ENCODE measurements at places on chromosomes 7 and 10. TPM values are rescaled to one million over a fixed set of nuclear protein-coding genes. Genes with fewer than 3 reads are reported as not detected.

DNA sequence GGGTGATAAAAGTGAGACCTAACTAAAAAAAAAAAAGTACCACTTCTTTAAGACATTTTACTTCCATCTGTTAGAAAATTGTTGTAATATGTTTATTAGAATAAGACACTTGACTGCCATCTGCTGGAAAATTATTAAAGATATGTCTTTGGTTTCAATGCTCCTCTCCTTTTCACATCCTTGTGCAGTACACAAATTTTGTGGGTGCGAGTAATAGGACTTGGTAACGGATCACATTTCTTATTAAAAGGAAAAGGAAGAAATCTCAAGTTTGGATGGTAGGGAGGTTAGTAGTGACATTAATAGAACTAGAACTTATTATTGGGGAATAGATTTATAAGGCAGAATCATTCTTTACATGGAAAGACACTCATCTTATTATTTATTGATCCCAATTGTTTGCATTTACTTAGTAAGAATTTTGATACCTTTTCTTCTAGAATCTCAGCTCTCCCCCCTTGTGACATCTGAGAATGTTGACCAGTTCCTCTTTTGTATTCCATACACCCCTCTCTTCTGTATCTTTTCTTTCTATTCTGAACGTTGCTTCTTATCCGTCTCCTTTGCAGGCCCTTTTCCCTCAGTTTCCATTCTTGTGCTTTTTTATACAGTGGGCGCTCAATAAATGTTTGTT, 43.0 kb upstream of the RPA3 start:
- H3K27me3 ChIP-seq, result no peaks in the 10 kb centered on the region
- H3K4me1 ChIP-seq, result peaks cover 37% of the 10 kb centered on the region
- peak overlapping the region; percentile 55 for H3K4me3 ChIP-seq
- no peak for DNase-seq
- peak overlapping the region; percentile 35 for H3K27ac ChIP-seq
- no peaks in the 10 kb centered on the region for H3K36me3 ChIP-seq

- no peak for DNase-seq
- peaks cover 51% of the 10 kb centered on the region for H3K36me3 ChIP-seq
- no peaks in the 10 kb centered on the region for H3K27me3 ChIP-seq
Observed at GRCh38 chr10:79349072-79349491, 1.8 kb downstream of the PPIF start.

- no peaks in the 10 kb centered on the region for H3K36me3 ChIP-seq
- H3K27ac ChIP-seq, result no peak overlapping the region
- no peaks in the 10 kb centered on the region for H3K27me3 ChIP-seq
- no peaks in the 10 kb centered on the region for H3K4me1 ChIP-seq
Observed at GRCh38 chr7:14207138-14207537, 217.7 kb upstream of the ETV1 start.

DNA sequence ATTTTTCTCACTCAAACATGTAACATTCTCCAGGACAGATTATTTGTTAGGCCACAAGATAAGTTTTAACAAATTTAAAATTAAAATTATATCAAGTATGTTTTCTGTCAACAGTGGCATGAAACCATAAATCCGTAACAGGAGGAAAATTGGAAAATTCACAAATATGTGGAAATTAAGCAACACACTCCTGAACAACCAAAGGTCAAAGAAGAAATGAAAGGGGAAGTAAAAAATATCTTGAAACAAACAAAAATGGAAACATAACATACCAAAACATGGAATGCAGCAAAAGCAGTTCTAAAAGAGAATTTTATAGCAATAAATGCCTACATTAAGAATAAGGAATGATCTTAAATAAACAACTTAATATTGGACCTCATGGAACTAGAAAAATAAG, 147.3 kb downstream of the ZEB1 start:
- H3K36me3 ChIP-seq, result peaks cover 7% of the 10 kb centered on the region
- H3K4me1 ChIP-seq, result no peaks in the 10 kb centered on the region
- DNase-seq, result no peak
- H3K4me3 ChIP-seq, result no peak overlapping the region

GRCh38 chr10:114552050-114552449, 106.0 kb downstream of the ABLIM1 start:
- H3K27me3 ChIP-seq, result no peaks in the 10 kb centered on the region
- H3K4me3 ChIP-seq, result no peak overlapping the region
- peaks cover 3% of the 10 kb centered on the region for H3K36me3 ChIP-seq
- H3K27ac ChIP-seq, result peak overlapping the region; percentile 52
- no peak for DNase-seq

DNA sequence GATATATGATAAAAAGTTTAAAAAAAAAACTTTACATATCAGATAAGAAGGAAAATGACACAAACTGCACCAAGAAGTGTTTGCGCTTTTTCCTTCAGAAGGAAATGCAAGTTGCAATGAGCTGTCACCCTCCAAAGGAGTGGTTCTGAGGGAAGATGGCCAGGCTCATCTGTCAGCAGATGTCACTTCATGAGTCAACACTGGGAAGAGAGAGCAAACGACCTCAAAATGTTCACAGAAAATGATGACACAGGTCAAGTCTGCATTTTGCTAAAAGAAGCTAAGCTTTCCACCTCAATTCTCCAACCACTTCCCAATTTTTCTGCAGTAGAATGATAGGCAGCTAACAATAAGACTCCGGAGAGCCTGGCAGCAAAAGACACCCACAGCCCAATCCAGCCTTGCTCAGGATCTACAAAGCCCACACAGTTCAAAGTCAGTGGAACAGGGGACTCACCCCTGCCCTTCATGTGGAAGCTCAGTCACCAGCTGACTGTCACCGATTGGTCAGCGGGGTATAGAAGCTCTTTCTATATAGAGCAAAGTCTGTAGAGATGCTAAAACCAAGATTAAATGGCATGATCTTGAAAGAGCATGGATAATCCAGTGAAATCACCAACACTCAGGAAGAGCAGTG, 155.1 kb upstream of the NEBL start:
- no peak overlapping the region for H3K4me3 ChIP-seq
- no peaks in the 10 kb centered on the region for H3K4me1 ChIP-seq
- H3K27me3 ChIP-seq, result no peaks in the 10 kb centered on the region
- no peaks in the 10 kb centered on the region for H3K36me3 ChIP-seq
- H3K27ac ChIP-seq, result no peak overlapping the region

DNA sequence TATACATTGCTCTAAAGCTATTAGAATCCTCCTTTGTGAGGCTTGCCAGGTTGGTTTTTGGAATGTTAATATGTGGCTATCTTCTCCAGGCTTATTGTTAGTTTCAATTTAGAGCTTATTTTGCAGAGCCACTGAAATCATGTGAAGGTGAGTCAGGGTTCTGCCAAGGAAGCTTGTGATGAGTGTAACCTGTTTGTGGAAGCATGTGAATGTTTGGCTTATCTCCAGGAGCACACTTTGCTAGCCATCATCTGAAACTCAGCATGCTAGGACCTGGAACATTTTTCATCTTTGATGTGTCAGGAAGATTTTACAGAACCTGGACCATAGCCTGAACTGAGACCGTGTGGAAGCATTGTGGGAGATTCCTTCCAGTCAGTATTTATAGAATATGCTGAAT, 197.3 kb downstream of the PPP1R9A start:
- H3K27me3 ChIP-seq, result no peaks in the 10 kb centered on the region
- peak overlapping the region; percentile 55 for H3K27ac ChIP-seq
- H3K4me1 ChIP-seq, result peaks cover 21% of the 10 kb centered on the region
- no peaks in the 10 kb centered on the region for H3K36me3 ChIP-seq
- H3K4me3 ChIP-seq, result no peak overlapping the region
- no peak for DNase-seq

- H3K36me3 ChIP-seq, result no peaks in the 10 kb centered on the region
- no peak overlapping the region for H3K27ac ChIP-seq
- no peaks in the 10 kb centered on the region for H3K4me1 ChIP-seq
- no peak overlapping the region for H3K4me3 ChIP-seq
Observed at GRCh38 chr10:94240901-94241300, 121.8 kb downstream of the NOC3L start.

- no peaks in the 10 kb centered on the region for H3K36me3 ChIP-seq
- no peaks in the 10 kb centered on the region for H3K4me1 ChIP-seq
- no peaks in the 10 kb centered on the region for H3K27me3 ChIP-seq
- no peak overlapping the region for H3K4me3 ChIP-seq
Observed at GRCh38 chr7:79968894-79969293, 165.7 kb upstream of the GNAI1 start.

GRCh38 chr7:132817949-132818348, 241.7 kb upstream of the PLXNA4 start:
- peaks cover 24% of the 10 kb centered on the region for H3K4me1 ChIP-seq
- DNase-seq, result no peak
- H3K27ac ChIP-seq, result no peak overlapping the region
- H3K36me3 ChIP-seq, result no peaks in the 10 kb centered on the region

DNA sequence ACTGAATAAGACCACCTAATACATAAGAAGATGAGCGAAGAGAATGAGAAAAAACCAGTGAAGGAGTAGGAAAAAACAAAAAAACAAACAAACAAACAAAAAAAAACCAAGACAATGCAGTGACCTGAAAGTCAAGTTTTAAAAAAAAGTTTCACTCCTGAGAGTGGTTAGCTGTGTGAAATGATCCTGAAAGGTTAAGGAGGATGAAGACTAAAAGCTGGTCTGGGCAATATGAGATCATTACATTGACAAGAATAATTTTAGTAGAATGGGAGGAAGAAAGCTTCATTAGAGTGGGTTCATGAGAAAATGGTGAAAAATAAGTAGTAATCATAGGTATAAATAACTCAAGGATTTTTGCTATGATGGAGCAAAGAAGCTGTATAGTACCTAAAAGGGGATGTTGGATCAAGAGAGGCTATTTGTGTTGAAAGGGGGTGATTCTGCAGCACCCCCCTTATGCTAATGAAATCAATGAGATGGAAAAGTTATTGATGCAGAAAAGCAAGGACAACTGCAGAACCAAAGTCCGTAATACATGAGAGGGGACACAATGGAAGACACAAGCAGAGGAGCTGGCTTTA, 80.2 kb downstream of the KMT2C start:
- H3K4me1 ChIP-seq, result peaks cover 35% of the 10 kb centered on the region
- no peak overlapping the region for H3K4me3 ChIP-seq
- H3K27ac ChIP-seq, result no peak overlapping the region
- DNase-seq, result no peak

DNA sequence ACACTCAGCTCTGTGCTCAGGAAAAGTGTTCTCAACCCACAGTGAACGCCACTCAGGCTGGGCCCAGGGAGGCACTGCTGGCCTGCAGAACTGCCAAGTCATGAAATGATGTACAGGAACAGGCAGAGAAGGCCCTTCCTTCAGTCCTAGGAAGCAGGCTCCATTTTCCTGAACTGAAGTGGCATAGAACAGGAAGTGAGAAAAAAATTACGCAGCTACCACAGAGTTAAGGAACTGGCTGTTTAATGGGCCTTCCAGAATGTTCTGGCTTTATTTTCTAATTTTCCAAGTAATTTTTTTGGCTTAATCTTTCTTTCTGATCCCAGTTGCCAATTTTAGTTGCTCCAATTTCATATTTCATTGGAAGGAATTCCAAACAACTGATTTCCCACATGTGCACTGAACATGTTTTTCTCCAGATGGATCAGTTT, 39.3 kb downstream of the LRRC18 start:
- H3K4me1 ChIP-seq, result peaks cover 15% of the 10 kb centered on the region
- no peaks in the 10 kb centered on the region for H3K27me3 ChIP-seq
- H3K36me3 ChIP-seq, result no peaks in the 10 kb centered on the region
- peak overlapping the region; percentile 19 for H3K27ac ChIP-seq

- no peak overlapping the region for H3K4me3 ChIP-seq
- no peak overlapping the region for H3K27ac ChIP-seq
- no peaks in the 10 kb centered on the region for H3K36me3 ChIP-seq
- no peak for DNase-seq
- H3K4me1 ChIP-seq, result no peaks in the 10 kb centered on the region
Observed at GRCh38 chr7:16202303-16202702, 219.0 kb downstream of the CRPPA start.

DNA sequence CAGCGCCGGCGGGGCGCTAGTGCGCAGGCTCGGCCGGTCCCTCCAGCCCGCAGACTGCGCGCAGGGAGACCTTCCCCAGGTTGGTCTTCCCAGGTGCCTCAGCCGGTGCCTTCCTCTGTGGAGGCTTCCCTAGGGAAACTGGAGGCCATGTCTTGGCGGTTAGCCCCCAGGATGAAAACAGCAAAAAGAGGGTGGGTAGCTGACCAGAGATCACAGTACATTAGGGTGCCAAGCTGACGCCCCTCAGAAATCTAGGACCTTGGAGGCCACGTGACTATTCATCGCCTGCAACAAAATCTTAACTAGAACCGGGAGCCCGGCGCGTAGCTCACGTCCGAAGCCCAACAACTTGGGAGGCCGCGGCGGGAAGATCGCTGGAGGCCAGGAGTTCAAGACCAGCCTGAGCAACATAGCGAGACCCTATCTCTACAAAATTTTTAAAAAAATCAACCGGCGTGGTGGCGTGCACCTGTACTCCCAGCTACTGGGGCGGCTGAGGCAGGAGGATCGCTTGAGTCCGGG, 327 bp upstream of the FIS1 start:
- peak overlapping the region; percentile 98 for H3K27ac ChIP-seq
- no peak for DNase-seq
- peak overlapping the region; percentile 90 for H3K4me3 ChIP-seq
- H3K4me1 ChIP-seq, result peaks cover 54% of the 10 kb centered on the region

GRCh38 chr10:31808258-31809218, 120.1 kb downstream of the ARHGAP12 start:
- H3K27ac ChIP-seq, result peak overlapping the region; percentile 66
- H3K4me1 ChIP-seq, result peaks cover 9% of the 10 kb centered on the region
- no peak for DNase-seq
- no peaks in the 10 kb centered on the region for H3K27me3 ChIP-seq
- H3K4me3 ChIP-seq, result peak overlapping the region; percentile 43

DNA sequence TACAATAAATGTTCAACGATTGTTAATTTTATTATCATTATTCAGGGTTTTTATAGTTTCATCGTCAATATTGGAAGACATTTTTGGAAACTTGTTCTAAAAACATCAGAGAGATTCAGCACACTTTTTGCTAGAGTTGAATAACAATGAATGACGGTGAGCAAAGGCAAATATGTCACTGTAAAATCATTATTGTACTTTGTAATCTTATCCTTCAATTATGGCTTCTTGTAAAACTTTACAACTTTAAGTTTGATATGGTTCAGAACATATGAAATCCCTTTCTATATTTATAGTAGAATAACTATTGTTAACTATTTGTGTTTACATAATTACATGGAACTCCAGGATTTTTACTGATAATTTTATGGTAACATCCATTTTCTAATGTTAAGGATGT, 167.8 kb upstream of the SEMA3A start:
- H3K4me1 ChIP-seq, result peaks cover 18% of the 10 kb centered on the region
- no peaks in the 10 kb centered on the region for H3K27me3 ChIP-seq
- H3K4me3 ChIP-seq, result no peak overlapping the region
- H3K27ac ChIP-seq, result no peak overlapping the region

DNA sequence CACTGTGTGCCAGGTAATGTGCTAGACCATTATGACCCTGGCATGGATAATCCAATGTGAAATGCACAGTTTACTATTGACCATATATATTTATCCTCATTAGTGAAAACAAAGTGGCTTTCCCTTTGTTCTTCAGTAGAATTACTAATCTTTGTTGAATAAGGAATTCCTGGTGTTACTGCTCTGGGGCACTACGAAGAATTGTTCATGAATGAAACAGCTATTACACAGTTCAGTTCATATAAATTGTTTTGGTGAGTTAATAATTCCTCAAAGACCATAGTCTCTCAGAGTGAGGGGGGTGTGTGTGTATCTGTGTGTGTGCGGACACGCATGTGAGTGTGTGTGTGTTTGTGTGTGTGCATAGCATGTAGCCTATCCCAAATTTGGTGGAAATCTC, 668.0 kb upstream of the MBL2 start:
- no peaks in the 10 kb centered on the region for H3K27me3 ChIP-seq
- DNase-seq, result no peak
- H3K36me3 ChIP-seq, result no peaks in the 10 kb centered on the region
- H3K27ac ChIP-seq, result no peak overlapping the region
- no peak overlapping the region for H3K4me3 ChIP-seq

The ZNF853 gene
- total RNA-seq, result 13.7 TPM

The ATRNL1 gene
- total RNA-seq, result 7.6 TPM

The GOLGA7B gene
- total RNA-seq, result under 0.01 TPM

The PRRT4 gene
- not detected for total RNA-seq

The ST7 gene
- 22.0 TPM for total RNA-seq

The NEUROG3 gene
- total RNA-seq, result not detected

The TSPAN33 gene
- total RNA-seq, result 5.0 TPM

The ATAD1 gene
- 38.6 TPM for total RNA-seq

The NKX1-2 gene
- not detected for total RNA-seq

The POLR3A gene
- 12.8 TPM for total RNA-seq
